ENCODE measurements at places on chromosomes 12 and 14.

DNA sequence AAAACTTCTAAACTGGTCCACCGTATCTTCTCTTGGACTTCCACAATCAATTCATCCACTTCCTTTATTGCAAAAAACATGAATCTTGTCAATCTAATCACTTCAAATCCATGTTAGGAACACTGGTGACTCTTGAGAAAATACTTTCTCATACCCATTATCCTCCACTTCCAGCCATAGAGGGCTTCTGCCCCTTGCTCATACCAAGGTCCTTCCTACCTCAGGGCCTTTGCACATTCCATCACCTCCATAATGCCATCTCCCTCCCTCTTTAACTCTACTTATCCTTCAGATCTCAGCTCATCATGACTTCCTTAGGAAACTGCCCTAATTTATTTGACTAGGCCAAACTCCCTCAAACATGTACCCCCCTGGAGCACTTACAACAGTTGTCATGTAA lies 16.6 kb downstream of the STXBP6 start:
- no peak for DNase-seq

DNA sequence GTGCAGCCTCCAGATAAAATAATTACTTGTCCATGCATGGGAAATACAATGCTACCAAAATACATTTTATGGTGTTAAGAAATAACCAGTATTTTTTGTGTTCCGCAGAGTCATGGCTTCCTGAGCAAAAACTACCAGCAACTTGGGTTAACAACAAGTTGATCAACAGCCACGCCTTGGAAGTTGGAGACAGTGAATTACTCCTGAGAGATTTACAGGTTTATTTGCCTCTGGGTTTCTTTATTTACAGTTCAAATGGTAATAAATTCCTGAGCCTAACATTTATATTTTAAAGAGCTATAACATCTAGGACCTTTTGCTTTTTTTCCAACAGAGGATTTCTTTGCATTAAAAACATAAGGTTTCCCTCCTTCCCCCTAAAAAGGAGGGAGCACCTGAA lies 194.0 kb downstream of the IPO8 start:
- DNase-seq = no peak

GRCh38 chr14:77088219-77088618 lies 9.8 kb upstream of the CIPC start:
- no peak for DNase-seq

- no peak for DNase-seq
These were observed 7.4 kb downstream of the PPP1R13B start for GRCh38 chr14:103840014-103840413.

- no peak for DNase-seq
These were observed 1115.8 kb upstream of the ATXN7L3B start for GRCh38 chr12:73421832-73422231.

DNA sequence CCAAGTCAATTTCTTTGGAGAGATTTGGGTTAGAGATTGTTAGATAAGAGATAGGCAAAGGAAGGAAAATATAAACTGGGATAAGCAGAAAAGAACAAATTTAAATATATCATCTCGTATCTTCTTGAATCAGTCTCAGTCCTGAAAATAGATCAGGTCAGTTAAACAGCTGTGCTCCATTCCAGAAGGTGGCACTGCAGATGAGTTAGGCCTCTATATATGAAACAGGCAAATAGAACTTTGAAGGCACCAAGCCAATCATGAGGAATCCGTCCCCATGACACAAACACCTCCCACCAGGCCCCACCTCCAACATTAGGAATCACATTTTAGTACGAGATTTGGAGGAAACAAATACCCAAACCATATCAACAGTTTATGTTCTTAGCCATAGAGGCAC lies 605.5 kb upstream of the USP15 start:
- DNase-seq = no peak

DNA sequence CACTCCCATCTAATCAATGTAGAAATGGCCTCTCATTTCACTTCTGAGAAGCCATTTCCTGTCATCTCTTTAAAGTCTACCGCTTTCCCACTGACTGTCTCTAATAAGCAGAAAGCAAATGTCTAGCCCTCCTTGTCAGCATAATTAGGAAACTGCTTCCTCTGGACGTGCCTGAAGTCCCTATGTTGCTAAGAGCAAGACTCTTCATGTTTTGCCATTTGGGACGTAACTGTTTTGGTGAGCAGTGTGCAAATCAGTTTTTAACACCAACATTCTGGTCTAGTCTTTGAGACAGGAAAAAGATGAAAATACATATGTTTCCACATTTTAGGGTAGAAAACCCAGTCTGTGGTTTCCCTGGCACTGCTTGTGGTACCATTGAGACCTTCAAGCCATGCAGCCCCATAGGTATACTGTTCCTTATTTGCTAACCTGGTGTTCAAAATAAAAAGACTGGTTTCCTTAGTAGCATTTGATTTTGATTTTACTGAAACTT lies 22.2 kb downstream of the IFNG start:
- no peak for DNase-seq

GRCh38 chr14:65228436-65228835 lies 126.1 kb upstream of the MAX start:
- DNase-seq = no peak

DNA sequence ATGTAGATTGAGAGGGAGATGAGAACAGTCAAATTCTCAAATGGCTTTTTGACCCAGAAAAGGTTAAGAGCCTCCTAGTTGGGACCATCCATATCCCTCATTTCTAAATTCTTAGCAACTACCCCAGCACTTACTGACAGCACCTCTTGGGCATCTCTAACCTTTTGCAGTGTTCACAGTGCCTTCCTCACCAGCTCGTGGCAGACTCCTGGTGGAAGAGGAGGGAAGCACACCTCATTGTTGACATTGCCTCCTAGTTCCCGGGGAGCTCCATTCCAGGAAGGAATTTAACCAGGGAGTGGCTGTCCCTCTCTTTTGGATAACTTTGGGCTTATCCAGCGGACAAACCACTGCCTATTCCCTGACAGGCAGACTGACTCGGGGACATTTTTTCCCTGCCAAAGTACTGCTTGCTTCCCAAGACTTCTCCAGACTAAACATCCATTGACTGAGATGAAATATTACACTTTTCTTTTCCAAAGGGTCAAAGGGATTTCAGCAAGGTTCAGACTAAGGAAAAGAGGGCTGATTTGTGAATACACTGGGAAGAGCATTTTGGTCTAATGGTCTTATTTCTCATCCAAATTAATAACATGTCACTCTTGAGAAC lies 9.0 kb upstream of the OR6J1 start:
- peak; percentile 86 for DNase-seq

GRCh38 chr14:61296719-61297502 lies 15.8 kb upstream of the TMEM30B start:
- peak; percentile 48 for DNase-seq

DNA sequence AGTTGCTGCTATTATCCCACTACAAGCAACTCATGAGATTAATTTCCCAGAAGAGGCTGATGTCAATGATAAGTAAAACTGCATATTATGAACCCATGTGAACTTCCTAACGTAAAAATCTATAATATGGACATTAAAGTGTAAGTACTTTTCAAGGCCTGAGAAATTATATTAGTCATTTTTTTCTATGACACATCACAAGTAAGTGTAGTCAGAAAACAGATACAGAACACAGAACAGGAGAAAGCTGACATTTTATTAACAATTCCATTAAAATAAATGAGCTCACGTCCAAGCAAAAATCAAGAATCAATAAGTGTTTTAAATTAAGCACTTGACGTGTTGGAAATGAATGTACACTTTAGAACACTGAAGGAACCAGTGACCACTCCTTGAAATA lies 155.0 kb downstream of the MDGA2 start:
- no peak for DNase-seq

- no peak for DNase-seq
These were observed 172.9 kb downstream of the ZFP36L1 start for GRCh38 chr14:68619790-68620574.

DNA sequence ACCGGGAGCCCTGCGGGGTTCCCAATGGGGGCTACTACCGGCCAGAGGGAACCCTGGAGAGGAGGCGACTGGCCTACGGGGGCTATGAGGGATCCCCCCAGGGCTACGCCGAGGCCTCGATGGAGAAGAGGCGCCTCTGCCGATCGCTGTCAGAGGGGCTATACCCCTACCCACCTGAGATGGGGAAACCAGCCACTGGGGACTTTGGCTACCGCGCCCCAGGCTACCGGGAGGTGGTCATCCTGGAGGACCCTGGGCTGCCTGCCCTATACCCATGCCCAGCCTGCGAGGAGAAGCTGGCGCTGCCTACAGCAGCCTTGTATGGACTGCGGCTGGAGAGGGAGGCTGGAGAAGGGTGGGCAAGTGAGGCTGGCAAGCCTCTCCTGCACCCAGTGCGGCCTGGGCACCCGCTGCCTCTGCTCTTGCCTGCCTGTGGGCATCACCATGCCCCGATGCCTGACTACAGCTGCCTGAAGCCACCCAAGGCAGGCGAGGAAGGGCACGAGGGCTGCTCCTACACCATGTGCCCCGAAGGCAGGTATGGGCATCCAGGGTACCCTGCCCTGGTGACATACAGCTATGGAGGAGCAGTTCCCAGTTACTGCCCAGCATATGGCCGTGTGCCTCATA lies 9.7 kb downstream of the TNS2 start:
- DNase-seq = no peak

- no peak for DNase-seq
These were observed 766.4 kb upstream of the TMEM132C start for GRCh38 chr12:127500512-127501035.

DNA sequence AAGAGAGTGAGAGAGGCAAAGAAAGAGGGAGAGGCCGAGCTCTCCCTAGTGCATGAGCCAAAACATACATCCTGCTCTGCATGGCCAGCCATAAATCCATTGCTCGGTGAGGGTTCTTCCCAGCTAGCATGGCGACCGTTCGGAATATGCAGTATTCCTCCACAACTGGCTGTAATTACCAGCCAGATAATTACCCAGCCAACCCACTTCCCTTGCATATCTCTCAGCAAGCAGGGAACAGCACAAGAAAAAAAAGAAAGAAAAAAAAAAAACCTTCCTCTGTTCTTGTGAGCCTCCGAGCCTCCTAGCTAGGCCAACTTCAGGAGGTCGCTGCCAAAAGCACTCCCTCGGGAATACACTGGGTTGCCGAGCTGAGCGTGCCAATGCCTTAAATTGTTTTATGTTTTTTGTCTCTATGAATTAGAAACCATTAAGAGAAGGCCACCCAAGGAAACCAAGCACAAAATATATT lies 567.9 kb downstream of the MED13L start:
- no peak for DNase-seq

DNA sequence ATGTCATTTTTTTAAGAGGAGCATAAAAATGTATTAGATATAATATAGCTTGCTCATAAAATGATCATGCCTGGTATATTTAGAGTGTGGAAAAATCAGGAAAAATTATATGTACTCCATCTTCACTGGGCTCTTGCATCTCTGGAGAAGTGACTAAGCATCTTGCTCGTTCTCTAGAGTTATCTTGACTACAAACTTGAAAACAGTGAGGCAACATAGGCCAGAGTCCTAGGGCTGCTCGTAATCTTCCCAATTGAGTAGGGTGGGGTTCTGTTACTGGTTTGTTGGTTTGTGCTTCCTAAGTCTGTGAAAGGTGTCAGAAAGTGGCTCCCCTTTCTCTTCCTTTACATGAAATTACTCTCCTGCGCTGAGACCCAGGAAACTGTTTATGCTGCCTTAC lies 46.2 kb downstream of the AACS start:
- no peak for DNase-seq

DNA sequence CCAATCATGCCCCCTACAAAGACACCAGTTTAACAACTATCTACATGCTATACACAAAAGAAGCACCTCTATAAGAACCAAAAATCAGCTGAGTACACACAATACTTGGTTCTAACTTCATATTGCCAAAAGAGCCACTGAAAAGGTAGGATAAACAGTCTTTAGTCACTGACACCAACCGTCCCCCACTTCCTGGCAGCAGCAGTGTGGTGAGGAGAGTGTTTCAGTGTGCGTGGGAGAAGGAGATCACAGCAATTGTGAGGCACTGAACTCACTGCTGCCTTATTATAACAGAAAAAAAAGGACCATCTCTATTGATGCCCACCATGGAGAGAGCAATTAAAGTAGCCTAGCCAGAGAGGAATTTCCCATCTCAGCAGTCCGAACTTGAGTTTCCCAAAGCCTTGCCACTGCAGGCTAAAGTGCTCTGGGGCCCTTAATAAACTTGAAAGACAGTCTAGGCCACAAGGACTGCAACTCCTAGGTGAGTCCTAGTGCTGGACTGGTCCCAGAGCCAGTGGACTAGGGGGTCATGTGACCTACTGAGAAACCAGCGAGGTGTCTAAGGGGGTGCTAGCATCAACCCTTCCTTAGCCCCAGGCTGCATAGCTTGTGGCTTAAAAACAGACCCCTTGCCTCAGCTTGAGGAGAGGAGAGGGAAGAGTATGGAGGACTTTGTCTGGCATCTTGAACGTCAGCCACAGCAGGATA lies 37.1 kb upstream of the LMNTD1 start:
- no peak for DNase-seq

GRCh38 chr12:4700621-4701026 lies 19.6 kb upstream of the GALNT8 start:
- no peak for DNase-seq

DNA sequence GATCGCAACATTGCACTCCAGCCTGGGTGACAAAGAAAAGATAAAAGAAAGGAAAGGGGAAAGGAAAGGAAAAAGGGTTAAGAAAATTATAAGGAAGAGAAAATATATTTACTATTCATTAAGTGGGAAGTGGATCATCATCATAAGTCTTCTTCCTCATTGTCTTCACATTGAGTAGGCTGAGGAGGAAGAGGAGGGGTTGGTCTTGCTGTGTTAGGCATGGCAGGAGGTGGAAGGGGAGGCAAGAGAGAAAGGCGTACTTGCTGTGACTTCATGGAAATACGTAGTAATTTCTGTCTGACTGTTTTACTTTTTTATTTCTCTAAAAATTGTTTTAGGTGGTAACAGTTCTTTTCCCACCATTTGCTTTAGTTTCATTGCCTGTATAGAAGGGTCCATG lies 26.2 kb downstream of the FAM177A1 start:
- DNase-seq = no peak

GRCh38 chr12:52119398-52120254 lies 40.1 kb downstream of the SMIM41 start:
- DNase-seq = peak; percentile 49

DNA sequence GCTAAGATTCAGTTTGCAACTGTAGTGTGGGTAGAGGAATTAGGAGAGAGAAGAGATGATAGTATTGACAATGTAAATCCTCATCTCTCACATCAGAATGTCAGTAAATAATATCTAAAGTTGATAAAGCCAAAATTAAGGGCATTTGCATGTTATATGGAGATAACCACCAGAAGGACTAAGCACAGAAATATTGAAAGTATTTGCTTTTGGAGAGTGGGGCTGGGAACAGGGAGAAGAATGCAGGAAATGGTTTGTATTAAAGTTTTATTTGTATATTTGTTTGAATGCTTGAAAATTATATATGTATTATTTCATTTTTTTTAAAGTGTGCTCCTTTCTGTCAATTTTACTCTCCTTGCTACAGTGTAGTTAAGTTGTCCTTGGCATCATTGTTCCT lies 491.4 kb downstream of the APAF1 start:
- no peak for DNase-seq

- no peak for DNase-seq
These were observed 69.8 kb downstream of the ALG10B start for GRCh38 chr12:38386205-38386985.

GRCh38 chr12:48221645-48222044 lies 18.6 kb upstream of the OR10AD1 start:
- DNase-seq = no peak

- no peak for DNase-seq
These were observed 15.2 kb downstream of the FBXO33 start for GRCh38 chr14:39417014-39417413.
